ENCODE measurements at places on chromosomes 4 and X.

DNA sequence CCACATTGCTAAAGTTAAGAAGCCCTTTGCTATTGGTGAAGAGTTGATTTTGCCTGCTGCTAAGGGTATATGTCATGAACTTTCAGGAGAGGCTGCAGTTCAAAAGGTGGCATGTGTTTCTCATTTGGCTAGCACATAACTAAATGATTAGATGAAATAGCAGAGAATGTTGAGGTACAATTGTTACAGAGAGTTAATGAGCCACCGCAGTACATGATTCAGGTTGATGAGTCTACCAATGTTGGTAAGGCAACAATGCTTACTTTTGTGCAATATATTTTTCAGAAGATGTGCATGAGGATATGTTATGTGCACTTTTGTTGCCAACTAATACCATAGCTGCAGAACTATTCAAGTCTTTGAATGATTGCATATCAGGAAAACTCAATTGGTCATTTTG, 21.1 kb upstream of the CXCL2 start:
- no peak for ATAC-seq

GRCh38 chrX:67353651-67354370, 190.0 kb upstream of the AR start:
- ATAC-seq, result no peak

DNA sequence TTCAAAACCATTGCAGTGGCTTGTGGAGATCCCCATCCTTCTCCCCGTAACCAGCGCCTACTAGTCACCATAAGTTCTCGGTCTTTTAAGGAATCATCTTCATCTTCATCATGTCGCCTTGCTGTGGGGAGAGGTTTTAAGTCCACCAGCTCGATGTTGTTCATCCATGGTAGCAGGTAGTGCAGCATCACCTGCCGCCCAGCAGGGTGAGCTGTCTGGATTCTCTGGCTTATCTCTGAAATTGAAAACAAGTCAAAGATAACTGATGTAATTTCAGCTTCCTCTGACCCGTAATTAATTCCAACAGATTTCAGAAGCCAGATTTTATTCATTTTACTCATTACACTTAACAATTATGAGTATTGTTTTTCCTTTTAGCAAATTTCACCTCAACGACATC, 67.4 kb downstream of the ZAR1 start:
- ATAC-seq, result peak; percentile 23

GRCh38 chr4:128940971-128941370, 131.5 kb downstream of the JADE1 start:
- ATAC-seq, result no peak

GRCh38 chr4:11698846-11699590, 270.3 kb upstream of the HS3ST1 start:
- ATAC-seq, result no peak

GRCh38 chrX:19372547-19373331, 29.0 kb downstream of the PDHA1 start:
- peak; percentile 45 for ATAC-seq

DNA sequence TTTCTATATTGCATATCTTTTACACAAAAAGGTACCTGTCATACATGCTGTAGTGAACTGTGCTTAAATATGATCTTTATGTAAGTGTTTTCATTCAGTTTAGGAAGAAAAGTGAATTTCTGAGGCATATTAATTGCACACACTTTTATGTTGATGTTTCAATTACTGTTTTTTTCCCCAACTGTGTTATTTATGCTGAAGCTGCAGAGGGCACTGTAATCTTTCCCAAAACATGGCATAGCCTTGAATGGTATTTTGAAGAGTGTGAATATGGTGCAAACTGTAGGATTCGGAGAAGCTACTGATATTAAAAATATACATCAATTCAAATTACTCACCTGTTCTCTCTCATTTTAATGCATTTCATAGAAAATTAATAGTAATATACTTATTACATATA, 6.0 kb upstream of the CENPE start:
- ATAC-seq, result no peak

DNA sequence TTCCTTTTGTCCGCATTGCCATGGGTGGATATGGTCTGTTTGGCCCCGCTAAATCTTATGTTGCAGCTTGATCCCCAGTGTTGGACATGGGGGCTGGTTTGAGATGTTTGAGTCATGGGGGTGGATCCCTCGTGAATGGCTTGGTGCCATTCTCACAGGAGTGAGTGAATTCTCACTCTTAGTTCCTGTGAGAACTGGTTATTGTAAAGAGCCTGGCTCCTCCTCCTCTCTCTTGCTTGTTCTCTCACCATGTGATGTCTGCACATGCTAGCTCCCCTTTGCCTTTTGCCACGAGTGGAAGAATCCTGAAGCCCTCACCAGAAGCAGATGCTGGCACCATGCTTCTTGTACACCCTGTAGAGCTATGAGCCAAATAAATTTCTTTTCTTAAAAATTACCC, 22.6 kb upstream of the STBD1 start:
- no peak for ATAC-seq

GRCh38 chrX:57929373-57929772, 19.1 kb upstream of the ZXDA start:
- ATAC-seq, result peak; percentile 29

Measured in activated T-helper 17 cell treated with anti-CD3 and anti-CD28 coated beads, Interleukin-2, amount 50 U/mL, for 72 hours (primary cell).